ENCODE measurements at places on chromosomes 2 and 18. TPM values are rescaled to one million over a fixed set of nuclear protein-coding genes. Genes with fewer than 3 reads are reported as not detected.

RIT2 gene
- total RNA-seq: not detected

OTX1 gene
- total RNA-seq: 7.0 TPM

EHBP1 gene
- total RNA-seq: 100 TPM

LCT gene
- total RNA-seq: not detected

SERPINB7 gene
- total RNA-seq: 4.2 TPM

HES6 gene
- 8.4 TPM for total RNA-seq

UGT1A4 gene
- total RNA-seq: 73.6 TPM

ZSWIM2 gene
- total RNA-seq: not detected

UGT1A10 gene
- total RNA-seq: not detected

ARL4C gene
- 51.3 TPM for total RNA-seq

DNA sequence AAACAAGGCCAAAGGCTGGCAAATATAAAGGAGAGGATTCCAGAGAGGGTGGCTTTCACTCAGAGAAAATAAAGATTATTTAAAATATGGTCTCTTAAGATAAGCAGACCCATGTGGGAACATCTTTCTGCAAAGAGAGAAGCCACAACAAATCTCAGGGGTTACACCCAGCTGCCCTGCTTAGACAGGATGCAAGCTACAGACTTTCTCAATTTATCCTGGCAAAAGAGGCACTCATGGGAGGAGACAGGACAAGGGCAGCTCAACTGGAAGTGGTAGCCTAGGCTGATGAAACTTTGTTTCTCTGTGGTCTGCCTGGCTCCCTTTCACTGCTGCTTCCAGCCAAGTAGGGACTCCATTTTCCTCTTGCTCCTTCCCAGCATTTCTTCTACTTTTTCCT is 25.9 kb upstream of the SULT1C4 start:
- no peak for DNase-seq
- no peaks in the 10 kb centered on the region for H3K4me1 ChIP-seq
- no peaks in the 10 kb centered on the region for H3K27me3 ChIP-seq
- no peak overlapping the region for H3K27ac ChIP-seq
- H3K36me3 ChIP-seq: no peaks in the 10 kb centered on the region

DNA sequence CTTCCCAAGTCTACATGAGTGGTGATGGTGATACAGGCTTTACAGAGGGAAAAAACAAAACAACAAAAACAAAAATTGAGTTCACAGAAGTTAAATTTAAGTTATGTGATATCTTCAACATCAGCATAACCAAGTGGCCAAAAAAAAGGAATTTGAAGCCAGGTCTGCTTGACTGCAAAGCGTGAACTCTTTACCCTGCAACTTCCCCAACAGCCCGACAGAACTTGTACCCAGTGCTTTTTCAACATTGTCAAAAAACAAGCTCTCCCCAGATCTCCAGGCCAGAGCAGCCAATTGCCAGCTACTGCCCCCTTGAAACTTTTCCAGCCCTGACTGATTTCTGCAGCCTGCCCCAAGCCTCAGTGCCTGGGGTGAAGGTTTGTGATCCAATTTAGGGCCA is 76.7 kb downstream of the RNF144A start:
- no peaks in the 10 kb centered on the region for H3K4me1 ChIP-seq
- DNase-seq: no peak
- H3K27ac ChIP-seq: no peak overlapping the region
- H3K27me3 ChIP-seq: no peaks in the 10 kb centered on the region

DNA sequence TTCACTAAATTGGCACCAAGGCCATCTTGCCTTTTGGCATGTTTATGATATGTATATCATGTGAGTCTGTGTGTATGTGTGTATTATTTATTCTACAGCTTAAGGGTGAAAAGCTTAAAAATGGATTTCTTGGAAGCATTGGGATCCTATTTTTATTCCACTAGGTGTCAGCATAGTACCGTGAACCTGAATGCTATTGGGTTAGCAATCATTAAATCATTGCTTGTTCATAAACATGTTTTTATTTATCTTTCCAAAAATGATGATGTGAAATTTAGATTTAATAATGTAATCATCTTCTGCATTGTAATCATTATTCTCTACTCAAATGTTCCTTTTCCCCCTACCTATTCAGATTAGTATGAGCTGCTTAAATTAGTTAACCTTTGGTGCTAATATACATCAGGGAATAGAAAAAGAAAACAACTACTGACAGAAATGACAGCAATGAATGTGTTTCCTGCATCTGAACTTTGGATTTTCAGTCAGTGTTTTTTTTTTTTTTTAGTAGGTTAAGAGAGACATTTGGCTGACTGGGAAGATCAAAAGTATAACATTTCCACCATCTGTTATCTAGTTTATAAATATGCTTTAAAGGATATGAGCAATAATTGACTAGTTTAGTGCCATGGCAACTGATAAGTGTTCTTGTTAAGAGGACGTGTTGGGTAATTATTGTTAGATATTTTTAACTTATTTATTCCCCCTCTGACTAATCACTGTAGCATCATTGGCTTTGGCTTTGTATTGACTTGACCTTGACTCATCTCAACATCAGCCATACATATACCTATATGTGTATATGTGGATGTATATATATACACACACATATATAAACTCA is 14.1 kb upstream of the ZSWIM2 start:
- H3K27me3 ChIP-seq: no peaks in the 10 kb centered on the region
- H3K4me3 ChIP-seq: no peak overlapping the region
- H3K36me3 ChIP-seq: no peaks in the 10 kb centered on the region
- no peak overlapping the region for H3K27ac ChIP-seq
- DNase-seq: no peak

DNA sequence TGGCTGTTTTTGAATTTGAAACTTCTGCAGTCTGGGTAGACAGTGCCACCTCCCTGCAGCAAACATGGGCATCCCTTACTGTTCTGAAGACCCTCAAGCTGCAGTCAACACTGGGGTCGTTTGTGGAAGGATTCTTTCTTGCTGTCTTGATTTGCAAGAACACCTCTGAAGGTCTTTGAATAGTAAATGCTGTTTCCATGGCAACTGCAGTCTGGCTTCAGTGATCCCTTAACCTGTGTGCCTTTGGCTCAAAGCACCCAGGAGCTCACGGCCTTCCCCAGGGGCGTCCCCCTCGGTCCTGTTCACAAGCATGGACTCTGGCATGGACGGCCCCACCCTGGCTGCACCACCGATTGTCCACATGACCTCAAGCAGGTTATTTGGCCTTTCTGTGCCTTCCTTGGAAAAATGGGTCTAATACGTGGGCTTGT is 38.3 kb downstream of the LRRFIP1 start:
- H3K4me3 ChIP-seq: no peak overlapping the region
- peaks cover 34% of the 10 kb centered on the region for H3K4me1 ChIP-seq
- no peak for DNase-seq
- no peaks in the 10 kb centered on the region for H3K36me3 ChIP-seq
- H3K27me3 ChIP-seq: no peaks in the 10 kb centered on the region

DNA sequence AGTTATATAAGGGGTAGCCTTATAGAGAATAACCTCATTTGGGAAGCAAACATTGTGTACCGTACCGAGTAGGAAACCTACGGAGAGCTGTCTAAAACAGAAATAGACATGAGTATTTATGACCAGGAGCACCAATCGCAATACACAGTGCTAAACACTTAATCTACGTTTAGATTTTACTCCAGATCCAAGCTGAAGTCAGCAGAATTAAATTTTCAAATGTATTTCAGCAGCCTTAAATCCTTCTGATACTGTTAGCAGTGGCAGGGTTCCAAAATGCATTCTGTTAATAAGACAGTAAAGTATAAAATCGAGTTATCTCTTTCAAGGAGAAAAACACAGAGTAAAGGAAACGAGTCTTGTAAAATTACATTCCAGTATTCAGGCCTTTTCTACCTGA is 118.1 kb upstream of the ZNF521 start:
- no peaks in the 10 kb centered on the region for H3K4me1 ChIP-seq
- no peaks in the 10 kb centered on the region for H3K27me3 ChIP-seq
- H3K4me3 ChIP-seq: no peak overlapping the region
- no peak overlapping the region for H3K27ac ChIP-seq

DNA sequence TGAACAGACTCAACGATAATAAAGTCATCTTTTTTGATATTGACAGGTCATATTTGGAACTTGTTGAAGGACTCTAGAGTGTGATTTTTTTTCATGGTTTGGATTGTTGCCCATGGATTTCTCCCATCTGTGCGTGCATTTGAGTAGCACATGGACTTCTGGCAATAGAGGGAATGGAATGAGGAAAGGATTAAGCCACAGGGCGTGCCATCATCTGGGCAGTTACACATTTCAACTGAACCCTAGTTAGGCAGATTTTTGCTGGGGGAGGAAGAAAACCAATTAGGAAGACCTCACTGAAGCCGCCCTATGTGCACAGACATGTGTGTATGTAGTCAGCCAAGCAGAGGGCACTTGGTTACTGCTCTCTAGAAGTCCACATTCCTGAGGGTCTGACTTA is 72.6 kb downstream of the TPGS2 start:
- H3K36me3 ChIP-seq: no peaks in the 10 kb centered on the region
- no peaks in the 10 kb centered on the region for H3K27me3 ChIP-seq
- H3K4me1 ChIP-seq: peaks cover 7% of the 10 kb centered on the region

- no peaks in the 10 kb centered on the region for H3K27me3 ChIP-seq
- no peak for DNase-seq
- H3K27ac ChIP-seq: no peak overlapping the region
- H3K36me3 ChIP-seq: no peaks in the 10 kb centered on the region
- no peak overlapping the region for H3K4me3 ChIP-seq
These were observed 51.2 kb downstream of the NFATC1 start for GRCh38 chr18:79446931-79447330.

- no peak for DNase-seq
- no peak overlapping the region for H3K27ac ChIP-seq
- H3K36me3 ChIP-seq: no peaks in the 10 kb centered on the region
- no peaks in the 10 kb centered on the region for H3K4me1 ChIP-seq
These were observed 308.5 kb downstream of the IRS1 start for GRCh38 chr2:226491112-226491511.

GRCh38 chr18:48940854-48941611 is 9.7 kb downstream of the SMAD7 start:
- no peaks in the 10 kb centered on the region for H3K27me3 ChIP-seq
- peaks cover 94% of the 10 kb centered on the region for H3K4me1 ChIP-seq
- peaks cover 21% of the 10 kb centered on the region for H3K36me3 ChIP-seq
- no peak overlapping the region for H3K4me3 ChIP-seq
- H3K27ac ChIP-seq: no peak overlapping the region
- DNase-seq: no peak

GRCh38 chr2:131058214-131058843 is 34.9 kb downstream of the FAM168B start:
- no peaks in the 10 kb centered on the region for H3K27me3 ChIP-seq
- no peak overlapping the region for H3K27ac ChIP-seq
- peaks cover 14% of the 10 kb centered on the region for H3K36me3 ChIP-seq

DNA sequence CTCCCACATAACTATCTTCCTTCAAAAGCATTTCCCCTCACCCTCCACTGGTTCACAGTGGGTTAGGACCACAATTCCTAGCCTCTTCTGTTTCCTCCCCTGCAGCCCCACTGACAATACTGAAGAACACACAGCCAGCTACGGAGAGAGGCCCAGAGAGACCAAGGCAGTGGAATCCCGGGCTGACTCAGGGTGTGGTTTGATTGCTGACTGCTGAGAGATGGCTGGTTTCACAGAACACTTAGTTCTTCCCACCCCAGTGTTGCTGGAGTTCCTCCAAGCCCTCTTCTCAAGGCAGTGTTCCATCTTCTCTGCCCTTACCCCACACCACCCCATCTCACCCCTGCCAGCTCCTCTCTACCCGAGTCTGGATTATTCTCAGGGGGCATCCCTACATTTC is 43.3 kb upstream of the ZFP36L2 start:
- no peak overlapping the region for H3K4me3 ChIP-seq
- DNase-seq: no peak
- H3K4me1 ChIP-seq: no peaks in the 10 kb centered on the region
- H3K27ac ChIP-seq: no peak overlapping the region

GRCh38 chr2:179765666-179766065 is 95.7 kb downstream of the ZNF385B start:
- no peak overlapping the region for H3K27ac ChIP-seq
- no peak overlapping the region for H3K4me3 ChIP-seq
- H3K36me3 ChIP-seq: no peaks in the 10 kb centered on the region
- DNase-seq: no peak
- H3K4me1 ChIP-seq: no peaks in the 10 kb centered on the region

GRCh38 chr18:1865869-1866268 is 705.4 kb downstream of the METTL4 start:
- no peaks in the 10 kb centered on the region for H3K4me1 ChIP-seq
- no peaks in the 10 kb centered on the region for H3K36me3 ChIP-seq

DNA sequence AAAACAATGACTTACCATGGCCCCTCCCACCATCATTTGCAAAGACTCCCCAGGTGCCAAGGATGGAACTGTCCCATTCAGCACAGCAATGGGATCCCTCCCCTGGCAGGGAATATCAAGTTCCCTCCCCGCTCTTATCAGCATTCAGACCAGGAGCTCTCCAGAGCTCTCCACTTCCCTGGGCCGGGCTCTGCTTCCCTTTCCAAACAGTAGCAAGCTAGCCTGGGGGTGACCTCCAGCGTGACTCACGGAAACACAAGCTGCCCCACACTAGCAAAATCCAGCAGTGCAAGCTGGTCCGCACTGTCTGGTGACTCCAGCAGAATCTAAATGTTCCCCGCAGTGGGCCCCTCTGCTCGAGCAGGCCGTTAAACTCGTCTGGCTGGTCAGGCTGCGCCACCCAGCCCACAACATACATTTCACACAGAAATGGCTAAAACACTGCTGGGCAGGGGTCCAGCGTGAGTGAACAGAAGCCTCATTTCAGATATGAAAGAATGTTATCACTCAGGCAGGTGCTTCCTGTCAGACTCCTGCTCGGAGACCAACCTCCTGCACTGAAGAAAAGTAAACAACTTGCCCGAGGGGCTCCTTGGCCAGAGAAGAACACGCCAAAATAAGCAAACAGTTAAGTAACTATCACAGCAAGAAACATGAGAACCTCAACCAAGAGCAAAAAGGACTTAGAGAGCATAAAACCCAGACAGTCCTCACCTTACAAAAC is 33.9 kb downstream of the STAT1 start:
- peak; percentile 90 for DNase-seq
- peak overlapping the region; percentile 55 for H3K27ac ChIP-seq
- no peaks in the 10 kb centered on the region for H3K27me3 ChIP-seq
- H3K4me3 ChIP-seq: peak overlapping the region; percentile 28

GRCh38 chr18:74264303-74265020 is 27.3 kb downstream of the CYB5A start:
- H3K27me3 ChIP-seq: no peaks in the 10 kb centered on the region
- DNase-seq: no peak
- no peaks in the 10 kb centered on the region for H3K4me1 ChIP-seq
- H3K27ac ChIP-seq: no peak overlapping the region

GRCh38 chr2:219296142-219296541 is 13.1 kb downstream of the PTPRN start:
- DNase-seq: no peak
- H3K27ac ChIP-seq: no peak overlapping the region
- H3K36me3 ChIP-seq: no peaks in the 10 kb centered on the region
- H3K27me3 ChIP-seq: peaks cover 22% of the 10 kb centered on the region

- H3K27ac ChIP-seq: peak overlapping the region; percentile 56
- H3K4me3 ChIP-seq: no peak overlapping the region
- peaks cover 50% of the 10 kb centered on the region for H3K4me1 ChIP-seq
- DNase-seq: peak; percentile 44
- no peaks in the 10 kb centered on the region for H3K36me3 ChIP-seq
These were observed 180.9 kb downstream of the ZBTB7C start for GRCh38 chr18:48228301-48228715.

- H3K36me3 ChIP-seq: no peaks in the 10 kb centered on the region
- no peaks in the 10 kb centered on the region for H3K4me1 ChIP-seq
- no peaks in the 10 kb centered on the region for H3K27me3 ChIP-seq
- no peak overlapping the region for H3K4me3 ChIP-seq
- DNase-seq: no peak
These were observed 170.7 kb downstream of the ANTXR1 start for GRCh38 chr2:69183659-69184058.
